Activated CD8-positive, alpha-beta memory T cell treated with anti-CD3 and anti-CD28 coated beads for 1 hour (primary cell): ENCODE measurements at places on chromosomes 1 and 21.

DNA sequence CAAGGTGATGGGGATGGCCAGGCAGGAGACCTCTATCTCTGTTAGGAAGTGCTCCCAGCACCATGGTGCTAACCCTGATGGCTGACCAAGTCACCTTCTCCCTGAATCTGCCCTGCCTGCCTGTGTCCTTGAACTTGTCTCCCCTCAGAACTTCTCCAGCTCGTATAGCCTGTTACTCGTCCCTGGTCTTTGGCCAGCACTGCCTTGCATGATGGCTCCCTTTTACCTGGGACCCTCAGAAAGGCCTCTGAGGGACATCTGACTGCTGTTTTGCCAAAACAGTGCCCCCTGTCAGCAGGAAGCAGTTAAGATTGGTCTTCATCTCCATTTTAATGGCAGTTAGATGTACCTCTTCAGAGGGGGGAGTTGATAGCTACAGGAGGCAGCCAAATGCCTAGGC lies 148.3 kb downstream of the RHOU start:
- DNase-seq = no peak

- DNase-seq = no peak
Observed at GRCh38 chr1:228112167-228112566, 3.1 kb upstream of the MRPL55 start.

- no peak for DNase-seq
Observed at GRCh38 chr1:244067893-244068292, 16.8 kb downstream of the ZBTB18 start.

- no peak for DNase-seq
Observed at GRCh38 chr1:240613356-240614142, 1.6 kb upstream of the GREM2 start.

DNA sequence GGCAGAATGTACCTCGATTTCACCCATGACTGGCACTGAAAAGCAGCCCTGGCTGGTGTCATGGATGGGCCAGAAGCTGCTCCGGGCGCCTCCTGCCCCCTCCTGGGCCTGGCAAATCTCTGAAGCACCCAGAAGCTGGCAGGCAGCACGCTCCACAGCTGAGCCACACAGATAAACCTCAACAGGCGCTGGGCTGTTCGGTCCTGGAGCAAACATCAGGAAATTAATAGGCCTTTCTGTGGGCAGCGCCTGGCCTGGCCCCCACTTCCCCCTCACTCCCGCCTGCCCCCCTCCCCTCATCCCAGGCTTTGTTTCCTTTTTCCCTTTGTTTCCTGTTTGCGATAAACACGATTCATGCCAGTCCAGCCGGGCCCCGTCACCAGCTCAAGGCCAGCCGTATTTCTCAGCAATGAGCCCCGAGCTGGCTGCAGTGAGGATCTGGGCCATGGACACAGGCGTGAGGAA lies 20.1 kb upstream of the DISP3 start:
- no peak for DNase-seq

DNA sequence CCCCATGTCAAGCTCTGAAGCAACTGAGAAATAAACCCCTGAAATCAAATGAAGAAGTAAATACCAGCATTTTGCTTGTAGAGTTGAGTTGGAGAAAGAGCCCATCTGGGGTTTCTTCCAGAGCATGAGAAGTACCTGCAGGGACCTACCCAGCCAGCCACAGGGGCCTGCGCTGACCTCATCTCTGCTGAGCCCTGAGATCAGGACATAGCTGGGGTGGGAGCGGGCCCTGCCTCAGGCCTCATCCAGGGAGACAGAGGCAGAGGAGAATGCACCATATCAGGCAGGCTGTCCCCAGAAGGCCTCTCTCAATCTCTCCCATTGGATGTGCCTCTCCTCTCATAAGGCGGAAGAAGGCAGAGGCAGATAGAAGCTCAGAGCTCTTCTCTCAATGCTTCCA lies 27.6 kb downstream of the RUNX1 start:
- no peak for DNase-seq

DNA sequence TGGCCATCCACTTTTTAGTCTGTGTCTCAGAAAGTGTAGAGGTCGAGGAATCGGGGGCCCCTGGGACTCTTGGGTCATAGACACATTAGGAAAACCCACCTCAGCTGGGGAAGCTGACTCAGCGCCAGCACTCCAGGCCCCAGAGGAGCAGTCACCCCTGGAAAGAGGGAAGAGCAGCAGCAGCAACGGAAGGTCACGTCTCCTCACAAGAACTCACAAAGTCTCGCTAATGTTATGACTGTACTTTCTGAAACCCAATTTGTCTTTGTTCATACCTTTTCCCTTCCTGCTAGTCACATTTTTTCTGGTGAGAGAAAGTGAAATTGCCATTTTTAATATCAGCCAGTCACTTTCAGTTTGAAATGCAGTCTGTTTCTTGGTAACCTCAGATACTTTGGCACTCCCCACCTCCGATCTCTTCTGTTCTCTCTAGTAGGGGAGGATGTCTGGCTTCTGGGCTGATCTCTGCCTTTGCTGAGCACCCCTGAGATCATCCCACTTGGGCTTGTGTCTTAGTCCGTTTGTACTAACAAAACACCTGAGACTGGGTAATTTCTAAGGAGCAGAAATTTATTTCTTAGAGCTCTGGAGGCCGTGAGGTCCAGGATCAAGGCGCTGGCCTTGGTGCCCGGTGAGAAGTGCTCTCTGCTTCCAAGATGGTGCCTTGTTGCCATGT lies 6.0 kb upstream of the NLRP3 start:
- DNase-seq = no peak

DNA sequence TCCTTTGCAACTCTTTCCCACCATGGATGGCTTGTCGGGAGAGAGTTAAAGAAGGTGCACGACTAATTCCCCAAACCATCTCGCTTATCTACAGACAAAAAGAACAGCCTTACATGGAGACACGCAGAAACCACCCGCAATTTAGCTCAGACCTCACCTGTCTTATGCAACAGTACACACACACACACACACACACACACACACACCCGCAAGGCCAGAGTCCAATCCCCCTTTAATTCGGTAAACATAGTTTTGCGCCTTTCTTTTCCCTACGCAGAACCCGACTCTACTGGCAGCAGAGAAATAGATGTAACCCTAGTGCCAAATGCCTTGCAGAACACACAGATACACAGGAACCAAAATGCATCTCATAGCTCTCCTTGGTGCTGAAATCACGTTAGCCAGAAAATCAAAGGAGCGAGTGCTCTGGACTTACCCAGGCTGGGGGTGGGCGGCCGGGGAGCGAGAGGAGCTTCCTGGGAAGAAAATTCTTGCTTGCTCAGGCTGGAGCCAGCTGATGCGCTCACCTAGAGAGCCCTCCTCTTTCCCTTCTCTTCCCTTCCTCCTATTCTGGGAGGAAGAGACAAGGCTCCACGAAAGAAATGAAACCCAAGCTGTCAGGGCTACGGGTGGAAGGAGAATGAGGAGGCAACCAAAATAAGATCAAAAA lies 470 bp downstream of the TNR start:
- DNase-seq = no peak

DNA sequence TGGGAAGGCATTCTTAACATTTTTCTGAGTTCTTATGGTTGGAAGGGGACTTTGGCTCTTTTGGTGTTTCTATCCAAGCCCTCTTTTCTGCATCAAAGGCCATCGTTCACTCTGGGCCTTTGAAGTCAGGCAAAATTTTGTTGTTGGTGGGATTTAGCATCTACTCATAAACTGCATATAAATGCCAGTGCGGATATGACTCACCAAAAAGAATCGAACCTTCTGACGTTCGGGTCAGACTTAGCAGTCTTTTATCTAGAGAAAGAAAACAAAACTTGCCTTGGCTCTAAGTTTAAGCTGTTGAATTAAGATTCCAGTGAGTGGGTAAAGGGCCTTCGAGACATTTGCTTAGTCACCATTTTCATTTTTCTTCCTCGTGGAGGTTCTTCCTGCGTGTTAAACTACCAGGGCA lies 51.4 kb downstream of the EVA1C start:
- no peak for DNase-seq

DNA sequence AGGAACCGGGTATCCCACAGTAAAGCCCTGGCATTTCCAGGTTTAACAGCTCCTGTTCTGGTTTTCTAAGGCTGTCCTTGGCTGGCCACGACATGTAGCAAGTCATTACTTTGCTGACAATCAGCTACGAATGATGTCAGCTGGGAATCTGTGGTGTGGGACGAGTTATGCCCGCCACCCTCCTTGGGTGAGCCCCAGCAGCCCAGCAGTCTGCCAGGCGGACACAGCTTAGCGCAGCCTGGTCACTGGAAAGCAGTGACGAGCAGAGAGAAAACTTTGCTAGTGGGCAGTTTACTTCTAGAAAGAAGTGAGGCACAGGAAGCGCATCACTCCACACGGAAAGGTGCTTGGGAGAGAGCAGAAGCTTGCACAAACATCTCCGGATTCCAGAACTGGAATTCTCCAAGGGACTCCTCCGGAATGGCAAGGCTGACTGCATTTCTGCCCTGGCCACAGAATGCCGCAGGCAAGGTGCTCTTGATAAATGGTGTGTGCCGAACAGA lies 15.5 kb upstream of the ZNF436 start:
- DNase-seq = no peak

- no peak for DNase-seq
Observed at GRCh38 chr1:6852136-6852890, 67.1 kb downstream of the CAMTA1 start.

GRCh38 chr1:61591351-61591750 lies 133.6 kb downstream of the TM2D1 start:
- no peak for DNase-seq

DNA sequence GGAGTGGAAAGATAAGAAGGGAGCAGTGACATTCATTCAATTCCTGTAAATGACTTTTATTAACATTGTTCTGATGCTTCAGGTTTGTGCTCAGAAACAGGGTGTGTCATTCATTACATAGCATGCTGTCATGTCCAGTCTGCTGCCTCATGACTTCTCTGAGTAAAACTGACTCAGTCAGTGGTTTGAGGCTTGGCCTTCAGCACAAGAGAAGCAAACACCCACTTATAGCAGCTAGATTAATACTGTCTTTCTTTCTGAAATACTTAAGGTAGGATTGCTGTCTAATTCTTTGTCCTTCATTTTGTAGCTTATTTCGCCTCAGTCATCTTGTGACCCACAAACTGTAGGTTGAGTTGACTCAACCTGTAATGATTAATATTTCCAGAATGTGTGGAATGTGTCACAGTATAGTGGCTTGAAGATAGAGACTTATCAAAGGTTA lies 32.9 kb downstream of the RASAL2 start:
- no peak for DNase-seq

DNA sequence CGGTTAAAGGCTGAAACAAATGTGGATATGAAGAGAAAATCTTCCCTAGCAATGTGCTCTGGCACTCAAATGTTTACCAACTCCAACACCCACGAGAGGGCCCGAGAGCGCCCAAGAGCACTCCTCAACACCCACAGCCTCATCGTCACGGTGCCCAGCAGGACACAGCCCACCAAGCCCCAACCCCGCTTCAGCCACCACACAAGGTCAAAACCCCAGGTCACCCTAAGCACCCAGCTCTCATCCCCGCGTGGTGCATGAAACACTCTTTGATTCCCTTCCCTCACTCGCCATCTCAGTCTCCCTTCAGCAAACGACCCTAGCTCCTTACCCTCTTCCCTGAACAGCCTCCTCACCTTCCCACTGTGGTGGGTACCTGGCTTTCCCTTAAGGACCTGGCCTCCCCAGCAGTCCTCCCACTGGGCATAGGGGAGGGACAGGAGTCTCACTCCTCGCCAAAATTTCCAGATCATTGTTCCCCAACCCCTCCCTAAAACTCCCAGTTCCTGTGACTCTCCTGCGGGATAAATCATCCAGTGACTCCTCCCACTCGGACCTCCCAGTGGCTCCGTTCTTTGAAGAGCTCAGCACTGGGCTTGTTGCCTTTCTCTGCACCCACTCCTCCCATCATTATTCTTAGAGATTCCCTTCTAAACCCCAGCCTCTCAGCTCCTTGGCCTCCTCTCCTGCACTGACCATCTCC lies 170.4 kb upstream of the SYT6 start:
- DNase-seq = no peak

GRCh38 chr21:32137266-32137665 lies 141.6 kb downstream of the MIS18A start:
- DNase-seq = no peak

GRCh38 chr21:39781331-39781730 lies 36.3 kb downstream of the IGSF5 start:
- DNase-seq = no peak

DNA sequence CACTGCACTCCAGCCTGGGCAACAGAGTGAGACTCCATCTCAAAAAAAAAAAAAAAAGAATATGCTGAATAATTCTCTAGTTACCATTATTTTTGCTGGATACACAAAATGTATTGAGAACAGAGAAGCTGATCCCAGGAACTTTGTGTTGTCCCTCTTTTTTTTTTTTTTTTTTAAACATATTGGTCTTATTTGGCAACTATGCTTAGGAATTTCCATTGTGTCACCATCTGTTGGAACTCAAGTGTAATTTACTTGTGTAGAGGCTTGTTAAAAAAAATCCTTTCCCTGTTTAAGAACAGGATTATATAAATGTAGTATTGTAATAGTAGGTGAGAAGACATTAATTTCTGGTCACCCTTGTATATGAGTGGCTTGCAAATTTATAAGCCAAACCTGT lies 28.6 kb downstream of the CAMSAP2 start:
- no peak for DNase-seq
